ENCODE measurements at places on chromosomes 5 and 9. TPM values are rescaled to one million over a fixed set of nuclear protein-coding genes. Genes with fewer than 3 reads are reported as not detected.

The SLC36A3 gene
- total RNA-seq: not detected

The NTNG2 gene
- 0.54 TPM for total RNA-seq

The WNT8A gene
- total RNA-seq: not detected

The LRRC19 gene
- total RNA-seq: not detected

The RASGEF1C gene
- total RNA-seq: not detected

The TXNDC8 gene
- total RNA-seq: not detected

The CCDC183 gene
- not detected for total RNA-seq

The SOWAHA gene
- total RNA-seq: not detected

The KCNN2 gene
- 2.2 TPM for total RNA-seq

The ENTPD8 gene
- not detected for total RNA-seq

The QRFP gene
- total RNA-seq: not detected

Data from IMR-90 (cell line).